ENCODE measurements at places on chromosomes 1 and 21.

- DNase-seq: no peak
Observed at GRCh38 chr21:42097860-42098454, 26.8 kb downstream of the UMODL1 start.

DNA sequence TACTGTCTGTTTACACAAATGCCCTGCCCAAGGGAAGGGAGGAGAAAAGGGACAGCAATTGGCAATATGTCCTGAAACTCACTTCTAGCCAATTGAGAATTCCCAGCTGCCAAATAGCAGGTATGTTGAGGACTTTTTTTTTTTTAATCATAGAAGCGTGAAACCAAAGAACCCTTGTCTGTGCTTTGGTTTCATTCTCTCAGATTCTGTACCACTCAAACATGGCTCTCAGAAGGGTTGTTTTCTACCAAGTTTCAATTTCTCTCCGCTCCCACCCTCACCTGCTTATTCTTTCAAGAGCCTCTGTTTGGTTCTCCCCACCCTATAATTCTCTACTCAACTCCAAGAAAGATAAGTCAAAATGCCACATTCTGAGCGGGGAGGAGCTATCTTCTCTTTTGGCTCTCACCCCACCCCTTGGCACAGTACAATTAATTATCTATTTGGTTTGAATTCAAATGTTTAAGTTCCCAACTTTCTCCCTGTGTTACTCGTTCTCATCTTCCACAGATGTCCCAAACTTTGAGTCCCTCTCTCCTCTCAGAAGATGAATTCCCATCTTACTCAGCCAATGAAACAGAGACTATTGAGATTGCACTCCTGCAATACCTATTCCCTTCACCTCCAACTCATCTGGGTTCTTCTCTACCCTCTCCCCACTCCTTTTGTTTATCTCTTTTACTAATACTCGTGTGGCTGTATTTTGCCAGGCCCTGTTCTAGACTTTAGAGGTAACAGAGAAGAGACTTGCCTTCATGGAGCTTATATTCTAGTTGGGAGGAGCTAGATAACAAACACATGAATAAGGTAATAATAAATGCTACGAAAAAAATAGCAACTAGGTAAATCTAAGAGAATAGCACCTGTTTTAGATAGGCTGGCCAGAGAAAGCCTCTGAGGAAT lies 3.9 kb upstream of the TP53BP2 start:
- DNase-seq: no peak

DNA sequence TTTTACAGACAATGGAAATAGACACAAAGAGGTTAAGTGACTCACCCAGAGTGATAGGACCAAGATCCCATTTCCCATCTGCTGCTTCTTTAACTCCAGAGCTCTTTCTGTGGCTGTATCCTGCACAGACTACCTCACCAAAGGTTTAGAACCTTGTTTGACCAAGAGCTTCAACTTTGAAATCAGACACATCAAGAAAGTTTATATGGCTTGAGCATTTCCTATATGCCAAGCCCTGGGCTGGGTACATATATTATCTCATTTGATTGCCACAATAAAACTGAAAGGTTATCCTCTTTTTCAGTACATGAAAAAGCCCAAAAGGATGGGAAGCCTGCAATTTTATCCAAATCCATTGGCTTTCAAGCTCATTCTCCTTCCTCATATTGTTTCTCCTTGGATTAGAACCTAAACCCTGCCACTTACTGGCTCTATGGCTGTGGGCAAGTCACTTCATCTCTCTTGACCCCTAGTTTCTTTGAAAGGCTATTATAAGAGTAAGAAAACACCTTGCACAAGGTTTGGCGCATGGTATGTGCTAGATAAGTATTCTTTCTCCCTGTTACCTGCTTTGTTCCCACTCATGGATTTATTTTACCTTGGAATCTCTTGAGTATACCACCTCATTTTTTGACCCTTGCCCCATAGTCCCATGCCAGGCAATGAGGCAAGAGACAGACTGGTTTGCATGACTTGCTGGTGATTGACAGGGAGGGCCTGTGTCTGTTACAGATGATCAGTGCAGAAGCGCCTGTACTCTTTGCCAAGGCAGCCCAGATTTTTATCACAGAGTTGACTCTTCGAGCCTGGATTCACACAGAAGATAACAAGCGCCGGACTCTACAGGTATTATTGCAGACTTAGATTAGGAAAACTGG lies 34.5 kb upstream of the KCNQ4 start:
- no peak for DNase-seq

DNA sequence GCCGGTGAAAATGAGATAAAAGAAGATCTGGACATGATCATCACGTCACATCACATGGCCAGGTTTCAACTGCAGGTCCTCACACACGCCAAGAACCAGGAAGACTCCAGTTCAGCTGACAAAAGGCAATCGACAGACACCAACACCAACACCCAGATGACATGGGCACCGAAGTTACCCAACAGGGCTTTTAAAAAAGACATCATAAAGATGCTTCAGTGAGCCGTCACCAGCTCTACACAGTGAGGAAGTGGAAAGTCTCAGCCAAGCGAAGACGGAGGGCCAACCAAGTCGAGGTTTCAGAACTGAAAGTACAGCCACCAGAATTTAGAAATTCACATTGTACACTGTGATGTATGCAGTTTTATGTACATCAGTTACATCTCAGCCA lies 154.3 kb upstream of the COL6A1 start:
- no peak for DNase-seq

DNA sequence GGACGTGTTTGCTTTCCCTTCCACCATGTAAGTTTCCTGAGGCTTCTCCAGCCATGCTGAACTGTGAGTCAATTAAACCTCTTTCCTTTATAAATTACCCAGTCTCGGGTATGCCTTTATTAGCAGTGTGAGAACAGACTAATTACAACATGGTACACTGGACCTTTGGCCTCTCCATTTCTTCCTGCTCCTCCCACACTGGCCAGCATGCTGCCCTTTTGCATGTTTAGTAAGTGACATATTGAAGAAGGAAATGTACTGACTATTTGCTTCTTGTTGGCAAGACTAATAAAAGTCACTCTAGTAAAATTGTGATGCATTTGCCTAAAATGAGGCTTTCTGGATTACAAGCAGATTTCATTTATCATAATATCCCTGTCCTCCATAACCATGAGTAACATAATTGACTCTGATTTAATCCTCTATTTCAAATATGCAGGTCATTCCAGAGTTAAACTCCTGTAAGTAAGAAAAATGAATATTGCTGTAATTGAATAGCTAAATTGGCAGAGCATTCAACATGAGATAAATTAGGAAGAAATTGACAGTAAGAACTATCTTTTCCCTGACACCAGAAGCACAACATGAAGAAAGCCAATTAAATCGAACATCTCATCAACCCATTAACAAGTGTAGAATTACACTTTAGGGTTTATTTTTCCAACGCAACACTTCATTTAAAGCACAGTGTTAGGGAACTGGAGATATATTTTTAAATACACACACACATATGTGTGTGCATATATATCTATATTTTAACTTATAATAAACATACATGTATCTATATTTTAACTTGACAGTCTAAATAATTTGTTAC lies 427.8 kb upstream of the ZP4 start:
- no peak for DNase-seq

- no peak for DNase-seq
Observed at GRCh38 chr1:95124342-95124741, 7.2 kb downstream of the TLCD4 start.

DNA sequence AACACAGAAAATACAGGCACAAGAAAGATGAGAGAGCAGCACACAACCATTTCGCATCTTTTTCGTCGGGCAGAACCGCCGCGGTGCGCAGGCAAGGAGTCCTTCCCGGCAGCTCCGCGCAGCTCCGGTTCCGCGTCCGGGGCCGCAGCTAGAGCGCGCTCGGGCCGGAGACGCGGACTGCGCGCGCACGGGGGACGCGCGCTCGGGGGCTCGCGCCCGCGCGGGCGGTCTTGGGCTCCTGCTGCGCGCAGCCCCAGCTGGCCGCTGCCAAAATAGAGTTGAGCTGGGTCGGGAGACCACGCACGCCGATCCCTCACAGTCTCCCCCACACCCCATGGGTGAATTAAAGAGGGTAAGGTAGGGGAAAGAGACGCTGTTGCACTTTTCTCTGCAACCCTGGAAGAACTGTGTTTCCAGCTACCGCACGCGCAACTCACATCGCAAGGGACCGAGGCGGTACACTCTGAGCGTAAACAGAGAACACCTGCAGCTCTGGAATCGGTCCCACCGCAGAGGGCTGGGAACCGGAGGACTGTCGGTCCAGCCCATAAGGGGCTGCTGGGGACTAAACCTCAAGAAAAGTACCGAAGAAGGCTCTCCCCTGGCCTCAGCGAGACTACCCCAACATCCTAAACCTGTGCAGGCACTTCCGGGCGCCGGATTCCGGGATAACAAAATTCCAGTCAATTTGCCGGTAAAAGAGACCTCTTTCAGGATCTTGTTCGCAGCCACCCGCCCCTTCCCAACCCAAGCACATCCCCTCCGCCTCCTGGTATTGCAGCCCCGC lies 1.7 kb downstream of the NR5A2 start:
- DNase-seq: no peak

- DNase-seq: no peak
Observed at GRCh38 chr1:6523566-6523965, 30.7 kb downstream of the NOL9 start.

Measured in stimulated activated CD4-positive, alpha-beta T cell treated with anti-CD3 and anti-CD28 coated beads, Interleukin-12 subunit alpha, Interleukin-12 subunit beta, amount 100 ng/mL, for 4 hours (primary cell).